ENCODE measurements at places on chromosomes 12 and 14.

DNA sequence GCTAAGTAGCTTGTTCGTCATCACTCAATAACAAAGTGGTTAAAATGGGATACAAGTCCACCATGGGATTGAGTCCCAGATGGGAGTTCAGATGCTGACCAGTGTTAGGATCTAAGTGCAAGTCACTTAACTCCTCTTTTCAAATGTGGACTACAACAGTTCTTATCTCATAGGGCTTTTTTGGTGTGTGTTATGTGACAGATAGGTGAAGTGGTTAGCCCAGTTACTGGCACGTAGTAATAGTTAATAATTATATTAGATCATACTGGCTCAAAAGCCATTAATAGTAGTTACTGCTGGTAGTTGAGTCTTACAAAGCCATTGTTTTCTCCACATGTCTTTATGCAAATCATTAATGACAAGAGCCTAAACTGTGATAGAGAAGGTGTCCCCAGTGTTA, 73.2 kb downstream of the RCOR1 start:
- no peak for DNase-seq

DNA sequence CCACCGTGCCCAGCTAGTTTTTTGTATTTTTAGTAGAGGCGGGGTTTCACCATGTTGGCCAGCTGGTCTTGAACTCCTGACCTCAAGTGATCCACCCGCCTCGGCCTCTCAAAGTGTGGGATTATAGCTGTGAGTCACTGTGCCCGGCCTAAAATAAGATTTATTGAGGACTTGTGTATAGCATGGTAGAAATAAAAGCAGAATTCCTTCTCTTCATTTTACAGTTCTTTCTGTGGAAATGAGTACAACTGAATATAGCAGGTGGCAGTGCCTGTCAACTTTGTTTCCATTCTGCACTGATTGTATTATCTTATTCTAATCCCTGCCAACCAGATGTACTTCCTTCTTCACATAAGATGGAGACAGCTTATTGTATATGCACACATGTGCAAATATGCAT, 41.0 kb downstream of the DIP2B start:
- DNase-seq: no peak

GRCh38 chr14:91896419-91896818, 29.1 kb upstream of the TC2N start:
- DNase-seq: no peak

- peak; percentile 81 for DNase-seq
Measured at GRCh38 chr12:52879394-52880351, 25.2 kb downstream of the KRT8 start.

DNA sequence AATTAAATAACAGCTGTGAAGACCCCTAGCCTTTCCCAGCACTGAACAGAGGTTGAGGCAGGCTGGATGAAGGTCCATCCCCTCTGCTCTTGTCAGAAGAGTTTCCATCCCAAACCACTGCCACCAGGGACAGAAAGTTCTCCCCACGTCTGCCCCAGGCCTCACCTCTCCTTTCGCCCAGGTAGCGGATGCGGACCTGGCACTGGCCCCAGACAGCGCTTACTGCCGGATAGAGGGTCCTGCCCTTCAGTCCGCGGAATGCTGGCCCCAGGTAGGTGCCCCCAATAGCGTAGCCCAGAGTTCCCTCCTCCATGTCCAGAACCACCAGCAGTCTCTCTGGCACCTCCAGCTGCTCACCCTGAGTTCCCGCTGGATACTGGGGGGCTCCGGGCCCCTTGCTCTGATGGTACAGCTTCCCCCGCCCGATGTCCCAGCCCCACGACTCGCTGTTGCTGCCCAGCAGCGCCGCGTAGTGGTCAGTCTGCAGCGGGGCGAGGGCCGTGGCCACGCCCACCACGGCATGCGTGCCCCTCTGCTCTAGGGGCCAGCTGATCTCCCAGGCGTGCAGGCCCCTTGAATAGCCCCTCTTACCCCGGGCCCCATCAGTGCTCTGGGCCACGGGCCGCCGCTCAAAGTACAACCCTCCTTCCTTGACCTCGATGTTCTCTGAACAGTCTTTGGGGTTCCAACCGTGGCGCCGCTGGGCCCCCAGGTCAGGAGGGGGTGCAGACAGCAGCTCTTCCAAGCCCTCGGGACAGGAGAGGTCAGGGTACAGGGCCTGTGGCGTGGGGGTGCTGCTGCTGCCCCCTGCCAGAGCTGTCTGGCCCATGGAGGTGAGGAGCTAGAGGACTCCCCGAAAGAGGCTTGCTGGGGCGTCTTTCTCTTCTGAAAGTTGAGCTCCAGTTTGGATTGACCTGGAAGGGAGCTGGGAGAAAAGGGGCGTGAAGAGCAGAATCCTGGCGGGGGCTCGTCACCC, 742 bp downstream of the SPSB2 start:
- DNase-seq: peak; percentile 89

- DNase-seq: no peak
Measured at GRCh38 chr14:45222485-45223262, 30.3 kb downstream of the MIS18BP1 start.

DNA sequence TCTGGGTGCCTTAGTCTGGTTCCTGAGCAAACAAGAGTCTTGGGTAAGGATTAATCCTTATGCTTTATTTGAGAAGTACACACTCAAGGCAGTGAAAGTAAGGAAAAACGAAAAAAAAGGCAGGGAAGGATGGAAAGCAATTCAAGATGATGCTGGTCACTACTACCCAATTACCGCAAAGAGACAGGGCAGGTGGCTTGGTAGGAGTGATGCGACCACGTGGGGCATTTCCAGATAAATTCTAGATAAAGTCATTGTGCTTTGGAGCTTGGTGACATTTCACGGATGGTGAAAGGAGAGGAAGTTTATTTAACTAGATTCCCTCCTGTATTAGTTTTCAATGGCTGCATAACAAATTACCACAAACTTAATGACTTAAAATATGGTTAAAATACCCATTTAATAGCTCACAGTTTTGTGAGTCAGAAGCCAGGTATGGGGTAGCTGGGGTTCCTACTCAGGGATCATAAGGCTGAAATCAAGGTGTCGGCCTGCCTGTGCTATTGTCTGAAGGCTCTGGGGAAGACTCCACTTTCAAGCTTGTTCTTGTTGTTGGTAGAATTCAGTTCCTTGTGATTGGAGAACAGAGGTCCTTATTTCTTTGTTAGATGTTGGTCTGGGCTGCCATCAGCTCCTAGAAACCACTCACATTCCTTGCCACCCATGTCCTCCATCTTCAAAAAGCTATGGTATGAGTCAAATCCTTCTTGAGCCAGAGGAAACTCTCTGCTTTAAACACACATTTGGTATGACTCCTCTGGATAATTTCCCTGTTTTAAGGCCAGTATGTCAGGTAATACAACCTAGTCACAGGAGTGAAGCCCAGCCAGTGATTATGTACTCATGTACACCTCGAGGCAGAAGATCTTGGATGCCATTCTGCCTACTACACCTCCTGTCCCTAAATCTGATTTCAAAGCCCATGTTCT, 5.6 kb upstream of the HMGA2 start:
- DNase-seq: no peak

GRCh38 chr12:27651201-27651600, 45.0 kb upstream of the REP15 start:
- DNase-seq: no peak

DNA sequence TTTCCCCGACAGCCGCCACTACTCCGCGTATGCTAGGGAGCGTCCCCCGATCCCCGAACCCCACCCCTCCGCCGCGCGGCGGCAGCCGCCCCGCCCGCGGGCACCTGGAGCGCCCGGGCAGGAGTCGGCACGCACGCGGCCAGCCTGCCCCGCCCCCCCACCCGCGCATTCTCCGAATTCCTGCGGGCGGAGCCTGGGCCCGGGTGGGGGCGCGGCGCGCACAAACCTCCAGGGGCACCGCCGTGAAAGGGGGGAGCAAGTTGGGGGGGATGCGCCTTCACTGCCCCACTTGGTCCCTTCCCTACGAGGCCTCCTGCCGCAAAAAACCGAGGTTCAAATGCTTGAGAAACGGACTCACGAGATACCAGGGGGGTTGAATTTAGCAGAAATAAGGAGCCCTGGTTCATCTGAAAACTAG, 1.7 kb downstream of the AJUBA start:
- no peak for DNase-seq

DNA sequence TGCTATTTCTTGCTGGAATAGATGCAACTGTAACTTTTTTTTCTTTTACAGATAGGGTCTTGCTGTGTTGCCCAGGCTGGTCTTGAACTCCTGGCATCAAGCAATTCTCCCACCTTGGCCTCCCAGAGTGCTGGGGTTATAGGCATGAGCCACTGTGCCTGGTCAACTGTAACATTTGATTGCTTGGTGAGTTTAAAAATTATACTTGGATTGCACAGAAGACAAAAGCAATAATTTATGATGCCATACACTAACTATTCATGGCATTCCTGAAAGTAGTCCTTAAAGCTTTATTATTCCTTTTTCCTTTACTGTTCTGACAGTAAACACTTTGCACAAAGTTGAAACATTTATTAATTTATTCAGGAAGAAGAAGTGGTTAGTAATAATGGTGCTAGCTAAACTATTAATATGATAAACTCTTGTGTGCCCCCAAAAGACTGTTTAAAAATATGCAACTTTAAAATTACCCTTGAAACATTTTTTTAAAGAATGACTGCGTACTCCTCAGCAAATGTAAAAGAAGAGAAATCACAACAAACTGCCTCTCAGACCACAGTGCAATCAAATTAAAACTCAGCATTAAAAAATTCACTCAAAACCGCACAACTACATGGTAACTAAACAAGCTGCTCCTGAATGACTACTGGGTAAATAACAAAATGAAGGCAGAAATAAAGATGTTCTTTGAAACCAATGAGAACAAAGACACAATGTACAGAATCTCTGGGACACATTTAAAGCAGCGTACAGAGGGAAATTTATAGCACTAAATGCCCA, 8.3 kb downstream of the PTPRB start:
- no peak for DNase-seq

GRCh38 chr12:132347176-132347855, 17.9 kb upstream of the GALNT9 start:
- no peak for DNase-seq

DNA sequence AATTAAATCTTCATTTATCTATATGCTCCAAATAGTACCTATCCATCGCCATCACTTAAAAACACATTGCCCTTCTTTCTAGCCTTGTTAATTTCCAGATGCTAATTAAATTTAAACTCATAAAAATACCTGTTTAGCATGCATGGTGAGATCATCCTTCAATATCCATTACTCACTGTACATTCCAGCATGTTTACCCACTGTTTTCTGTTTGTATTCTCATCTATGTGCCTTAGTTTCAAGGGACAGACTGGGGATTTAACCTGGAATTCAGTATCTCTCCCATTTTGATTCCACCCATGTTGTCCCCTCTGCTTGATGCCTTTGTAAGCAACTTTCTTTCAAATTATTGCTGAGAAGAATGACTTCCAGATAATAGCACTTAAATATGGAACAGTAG, 208.0 kb downstream of the SPTSSA start:
- DNase-seq: no peak

DNA sequence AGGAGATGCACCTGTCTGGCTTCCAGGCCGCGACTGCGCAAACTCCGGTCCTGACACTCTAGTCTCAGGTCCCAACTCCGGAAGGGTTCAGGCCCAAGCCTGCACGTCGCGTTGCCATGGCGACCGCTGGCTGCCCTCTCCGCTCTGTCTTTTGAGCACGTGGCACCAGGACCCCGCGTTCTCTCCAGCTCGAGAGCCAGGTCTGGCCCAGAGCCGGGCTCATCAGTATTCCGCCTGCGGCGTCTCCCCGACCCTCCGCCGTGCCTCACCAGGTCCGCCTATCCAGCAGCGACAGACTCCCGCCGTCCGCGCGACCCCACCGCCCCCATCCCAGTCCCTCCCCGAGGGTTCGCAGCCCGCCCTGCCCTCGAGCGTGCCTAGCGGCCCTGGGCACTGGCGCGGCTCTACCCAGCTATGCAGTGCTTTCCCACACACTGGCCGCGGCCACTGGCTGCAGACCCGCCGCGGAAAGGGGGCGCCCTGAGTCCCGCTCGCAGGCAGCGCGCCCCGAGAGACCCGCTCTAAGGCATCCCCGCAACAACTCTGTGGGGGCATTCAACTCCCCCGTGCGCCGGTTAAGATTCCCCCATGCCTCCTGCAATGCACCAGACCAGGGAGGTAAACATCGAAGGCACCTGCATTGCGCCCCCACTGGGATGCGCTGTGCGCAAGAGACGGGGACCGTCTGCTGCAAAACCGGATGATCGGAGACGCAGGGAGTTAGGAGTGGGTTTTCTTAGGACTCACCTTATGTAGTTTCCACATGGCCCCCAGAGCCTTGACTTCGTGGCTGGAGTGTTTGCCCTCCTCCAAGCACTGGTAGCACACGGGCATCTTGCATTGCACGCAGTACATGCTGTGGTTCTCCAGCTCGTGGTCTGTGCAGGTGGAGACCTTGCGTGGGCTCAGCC, 1.3 kb downstream of the TRIM9 start:
- peak; percentile 52 for DNase-seq

GRCh38 chr14:79352076-79352630, 859.2 kb downstream of the DIO2 start:
- DNase-seq: no peak

GRCh38 chr12:117695956-117696355, 272.8 kb downstream of the KSR2 start:
- DNase-seq: no peak

DNA sequence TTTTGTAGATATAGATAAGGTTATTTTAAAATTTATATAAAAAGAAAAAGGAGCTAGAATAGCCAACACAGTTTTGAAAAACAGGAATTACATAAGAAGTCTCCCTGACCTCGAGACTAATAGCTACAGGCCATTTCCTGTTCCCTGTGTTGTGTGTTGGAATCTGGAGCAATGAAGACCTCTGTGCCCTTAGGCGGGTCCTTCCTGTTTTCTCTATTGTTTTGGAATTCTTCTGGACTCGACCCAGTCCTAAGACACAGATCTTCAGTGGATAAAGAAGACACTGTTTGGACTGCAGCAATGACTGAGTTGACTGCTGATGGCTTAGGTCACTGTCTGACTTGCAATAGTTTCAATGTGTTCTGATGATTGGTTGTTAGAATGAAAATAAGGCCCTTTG, 26.2 kb downstream of the SNRPF start:
- no peak for DNase-seq

GRCh38 chr12:132084621-132085290, 59.4 kb downstream of the DDX51 start:
- peak; percentile 64 for DNase-seq

DNA sequence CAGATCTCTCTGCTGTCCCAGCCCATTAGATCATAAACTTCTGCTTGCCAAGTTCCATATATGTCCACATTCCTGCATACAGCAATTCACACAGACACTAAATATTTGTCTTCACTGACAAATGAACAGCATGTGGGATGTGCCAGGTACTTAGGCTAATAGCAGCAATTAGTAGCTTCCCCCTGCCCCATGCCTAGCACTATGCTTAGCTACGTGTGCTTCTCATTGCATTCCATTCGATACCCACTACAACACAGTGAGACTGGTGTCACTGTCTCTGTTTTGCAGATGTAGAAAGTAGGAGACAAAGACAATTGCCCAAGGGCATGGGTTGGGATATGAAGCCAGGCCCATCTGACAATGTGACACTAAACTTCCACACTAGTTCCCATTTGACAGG, 308.4 kb downstream of the BCL11B start:
- no peak for DNase-seq
